Activated T-cell treated with anti-CD3 and anti-CD28 coated beads for 1 hour (primary cell): ENCODE measurements at places on chromosomes 7 and 10.

DNA sequence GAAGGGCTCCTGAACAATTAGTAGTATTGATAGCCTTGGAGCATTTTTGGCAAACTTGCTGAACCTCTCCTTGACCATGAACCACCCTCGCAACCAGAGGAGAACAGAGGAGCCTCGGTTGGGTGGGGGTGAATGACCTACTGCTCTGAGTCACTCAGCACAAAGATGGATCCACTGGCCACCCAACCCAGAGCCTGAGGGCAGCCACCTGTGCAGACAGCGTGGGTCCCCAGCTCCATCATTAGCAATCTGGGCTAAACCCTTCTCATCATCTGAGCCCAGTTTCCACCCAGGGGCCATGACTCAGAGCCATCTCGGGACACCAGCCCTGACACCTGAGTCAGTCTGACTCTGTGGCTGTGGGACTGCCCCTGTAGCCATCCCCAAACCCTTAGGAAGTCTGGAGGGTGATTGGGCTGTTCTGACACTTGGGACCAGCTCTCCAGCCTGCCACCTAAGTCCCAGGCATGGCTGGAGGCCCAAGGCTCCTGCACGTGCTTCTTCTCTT is 171.8 kb upstream of the GPR26 start:
- DNase-seq: no peak

DNA sequence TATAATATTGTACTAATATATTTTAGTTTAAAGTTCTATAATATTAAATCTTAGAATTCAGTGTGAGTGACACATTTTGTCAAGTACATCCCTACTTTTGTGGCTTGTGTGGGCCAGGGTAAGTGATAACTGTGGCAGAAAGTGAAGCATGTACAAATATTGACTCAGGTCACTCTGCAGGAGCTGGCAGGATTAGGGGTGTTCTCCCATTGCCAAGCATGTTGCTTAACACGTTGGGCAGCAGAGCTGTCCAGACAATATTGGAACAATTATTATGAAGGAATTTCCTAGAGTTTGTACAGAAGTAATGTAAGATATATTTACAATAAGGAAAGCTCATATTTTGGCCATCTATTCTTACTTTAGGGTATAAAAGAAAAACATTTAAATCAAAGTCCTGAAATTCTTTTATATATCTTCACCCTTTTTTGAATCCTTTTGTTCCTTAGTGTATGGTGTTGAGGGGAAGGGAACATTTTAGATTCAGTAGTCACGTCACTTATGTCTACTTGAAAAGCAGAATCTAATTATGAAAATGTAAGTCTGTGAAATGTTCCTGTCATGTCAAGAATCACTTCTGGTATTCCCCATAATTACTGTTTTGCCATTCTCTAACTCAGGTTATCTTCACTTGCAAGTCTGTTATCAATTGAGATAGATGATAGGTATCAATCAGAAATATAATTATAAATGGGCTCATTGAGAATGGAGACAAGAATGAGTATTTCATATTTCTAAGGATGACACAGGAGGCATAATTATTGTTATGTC is 4.0 kb downstream of the HDAC9 start:
- DNase-seq: no peak

DNA sequence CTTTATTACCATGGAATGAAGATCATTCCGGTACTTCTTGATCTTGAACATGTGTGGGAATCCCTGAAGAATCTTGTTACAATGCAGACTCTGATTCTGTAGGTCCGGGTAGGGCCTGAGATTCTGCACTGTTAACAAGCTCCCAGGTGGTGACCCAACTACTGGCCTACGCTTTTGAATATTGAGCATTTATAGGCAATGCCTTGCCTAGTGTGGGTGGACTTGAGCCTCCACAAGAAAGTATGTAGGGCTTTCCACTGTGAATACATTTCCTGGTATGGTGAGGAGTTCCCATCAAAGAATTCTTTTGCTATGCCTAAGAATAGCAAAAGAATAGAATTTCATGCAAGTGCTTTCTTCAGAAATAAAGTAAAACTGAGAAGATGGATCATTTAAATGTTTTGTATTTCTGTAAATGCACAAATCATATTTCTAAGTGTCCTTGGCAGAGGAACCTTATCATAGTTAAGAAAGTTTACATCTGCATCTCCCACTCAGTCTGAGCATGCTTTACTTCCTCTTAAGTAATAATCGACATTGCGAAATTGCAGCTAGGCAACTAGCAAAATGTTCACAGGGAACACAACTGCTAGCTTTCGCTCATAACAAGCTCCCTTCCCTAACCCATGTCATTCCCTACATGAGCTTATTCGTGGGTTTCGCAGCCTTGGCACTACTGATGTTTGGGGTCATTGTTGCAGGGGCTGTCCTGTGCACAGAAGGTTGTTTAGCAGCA is 71.4 kb downstream of the AHR start:
- DNase-seq: no peak

DNA sequence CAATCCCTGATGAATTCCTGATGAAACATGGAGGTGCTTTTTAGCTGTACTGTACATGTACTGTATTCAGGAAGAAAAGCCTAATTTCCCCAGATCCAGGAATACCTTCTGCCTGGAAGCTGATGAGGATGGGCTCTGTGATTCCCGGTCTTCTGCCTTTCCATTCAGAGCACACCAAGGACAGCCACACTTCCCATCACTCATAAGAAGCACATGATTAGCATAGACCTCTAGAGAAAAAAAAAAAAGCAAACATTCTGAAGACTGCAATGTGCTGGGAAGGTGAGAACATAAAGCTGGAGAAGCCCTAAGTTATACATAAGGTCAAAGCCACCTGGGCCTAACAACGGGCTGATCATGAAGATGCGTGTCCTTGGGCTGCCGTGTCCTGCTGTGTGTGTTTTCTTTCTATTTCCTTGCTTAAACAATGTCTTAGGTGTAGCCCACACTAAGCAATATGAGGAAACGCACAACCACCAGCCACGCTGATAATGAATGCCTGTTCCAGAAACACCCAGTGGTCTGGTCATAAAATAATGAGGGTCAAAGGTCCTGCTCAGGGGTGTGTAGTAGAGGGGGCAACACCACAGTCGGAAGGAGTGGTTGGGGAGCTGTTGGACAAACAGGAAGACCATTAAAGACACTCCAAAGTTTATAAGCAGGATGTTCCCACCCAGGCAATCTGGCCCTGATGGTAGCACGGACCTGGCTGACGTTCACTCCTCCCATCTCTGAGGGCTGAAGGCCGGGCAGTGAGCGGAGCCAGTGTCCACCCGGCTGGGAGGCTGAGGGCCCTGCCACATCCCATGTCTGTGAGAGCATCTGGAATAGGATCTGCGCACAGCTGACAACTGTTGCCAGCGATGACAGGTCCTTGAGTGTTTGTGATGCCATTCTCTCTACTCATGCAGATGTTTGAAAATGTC is 7.9 kb downstream of the PKD1L1 start:
- no peak for DNase-seq

GRCh38 chr7:130544356-130544755 is 52.5 kb downstream of the MEST start:
- no peak for DNase-seq

GRCh38 chr10:73906524-73907447 is 4.1 kb upstream of the PLAU start:
- DNase-seq: no peak

GRCh38 chr10:66565999-66566398 is 359.8 kb upstream of the LRRTM3 start:
- DNase-seq: no peak

GRCh38 chr7:42621543-42622219 is 290.2 kb downstream of the C7orf25 start:
- no peak for DNase-seq

DNA sequence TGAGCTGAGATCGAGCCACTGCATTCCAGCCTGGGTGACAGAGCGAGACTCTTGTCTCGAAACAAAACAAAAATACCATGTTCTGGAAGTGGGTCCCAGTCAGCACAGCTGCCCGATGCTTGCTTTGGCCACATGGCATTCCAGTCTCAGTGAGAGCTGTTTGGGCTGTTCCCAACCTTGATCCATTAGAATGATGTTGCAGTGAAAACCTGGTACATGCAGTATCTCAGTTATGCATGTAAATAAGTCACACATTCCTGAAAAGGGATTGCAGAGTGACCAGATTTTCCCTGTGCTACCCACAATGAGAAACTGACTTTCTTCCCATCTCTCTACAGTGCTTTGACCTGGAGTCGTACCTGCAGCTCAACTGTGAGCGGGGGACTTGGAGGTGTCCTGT is 15.4 kb downstream of the ZMIZ2 start:
- DNase-seq: no peak
